RWPE1 (cell line): ENCODE measurements at places on chromosomes 6 and 20.

GRCh38 chr6:36345681-36346466 is 9.2 kb upstream of the BNIP5 start:
- no peak for DNase-seq

- DNase-seq, result no peak
These were observed 27.1 kb downstream of the ULBP1 start for GRCh38 chr6:149990661-149991471.

- DNase-seq, result no peak
These were observed 81.1 kb downstream of the PRDM1 start for GRCh38 chr6:106167096-106167814.

DNA sequence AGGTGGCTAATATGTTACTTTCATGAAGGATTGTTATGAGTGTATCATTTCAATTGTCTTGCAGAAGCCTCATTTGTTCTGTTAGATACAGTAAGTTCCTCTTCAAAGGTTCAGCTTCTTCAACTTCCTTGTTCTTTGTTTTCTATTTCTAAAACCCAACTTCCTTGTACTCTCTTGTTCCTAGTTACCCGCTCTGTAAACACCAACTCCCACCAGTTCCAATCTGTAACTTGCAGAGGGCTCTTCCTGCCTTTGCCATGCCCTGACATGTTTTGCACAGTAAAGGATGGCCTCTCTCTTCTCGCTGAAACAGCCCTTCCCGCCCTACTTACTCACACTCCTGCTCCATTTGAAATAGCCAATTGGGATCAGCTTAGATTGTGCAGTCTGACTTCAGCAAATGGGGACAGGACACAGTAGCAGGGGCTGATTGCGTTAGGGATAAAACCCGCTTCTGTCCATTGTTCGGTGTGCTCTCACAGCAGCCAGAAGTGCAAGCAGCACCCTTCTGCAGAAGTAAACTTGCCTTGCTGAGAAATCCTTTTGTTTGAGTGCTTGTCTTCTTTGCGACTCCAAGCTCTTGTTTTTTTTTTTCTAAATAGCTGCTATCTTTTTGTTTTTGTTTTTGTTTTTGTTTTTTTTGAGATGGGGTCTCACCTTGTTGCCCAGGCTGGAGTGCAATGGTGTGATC is 45.9 kb upstream of the POU5F1 start:
- DNase-seq, result no peak

GRCh38 chr6:64243618-64244017 is 608.0 kb downstream of the PHF3 start:
- no peak for DNase-seq

GRCh38 chr6:158057213-158057987 is 75.7 kb downstream of the SYNJ2 start:
- peak; percentile 93 for DNase-seq

DNA sequence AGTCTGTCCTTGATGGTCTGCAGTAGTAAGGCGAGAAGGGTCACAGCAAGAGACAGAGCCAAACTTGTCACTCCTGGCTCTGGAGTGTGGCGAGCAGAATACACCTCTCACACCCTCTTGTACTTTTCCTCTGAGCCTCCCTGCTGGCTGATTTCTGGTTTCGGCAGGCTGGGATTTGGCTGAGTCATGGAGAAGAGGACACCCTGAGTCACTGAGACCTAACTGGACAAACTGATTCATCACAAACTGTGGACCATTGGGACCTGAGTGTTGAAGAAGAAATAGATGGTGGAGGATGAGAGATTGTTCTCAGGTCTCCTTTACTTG is 101.7 kb downstream of the F13A1 start:
- DNase-seq, result peak; percentile 7

- DNase-seq, result no peak
These were observed 113.9 kb downstream of the ELOVL4 start for GRCh38 chr6:79833264-79833963.

DNA sequence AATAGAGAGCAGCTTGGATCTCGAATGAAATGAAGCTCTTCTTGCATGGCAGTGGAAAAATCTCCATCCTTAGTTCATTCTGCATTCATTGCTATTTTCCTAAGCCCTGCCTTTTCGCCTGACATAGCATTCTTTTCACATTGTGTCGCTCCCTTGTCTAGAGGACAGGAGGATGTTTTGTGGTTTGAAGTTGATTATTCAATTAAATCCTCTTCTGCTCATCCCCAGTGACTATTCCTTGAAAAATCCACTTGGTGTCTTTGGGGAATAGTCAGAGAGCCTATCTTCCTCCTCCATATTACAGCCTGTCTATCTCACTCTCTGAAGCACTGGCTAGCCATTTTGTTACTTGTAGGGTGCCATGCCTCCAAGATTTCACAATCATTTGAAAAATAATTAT is 161.2 kb downstream of the KLHL32 start:
- DNase-seq, result no peak

DNA sequence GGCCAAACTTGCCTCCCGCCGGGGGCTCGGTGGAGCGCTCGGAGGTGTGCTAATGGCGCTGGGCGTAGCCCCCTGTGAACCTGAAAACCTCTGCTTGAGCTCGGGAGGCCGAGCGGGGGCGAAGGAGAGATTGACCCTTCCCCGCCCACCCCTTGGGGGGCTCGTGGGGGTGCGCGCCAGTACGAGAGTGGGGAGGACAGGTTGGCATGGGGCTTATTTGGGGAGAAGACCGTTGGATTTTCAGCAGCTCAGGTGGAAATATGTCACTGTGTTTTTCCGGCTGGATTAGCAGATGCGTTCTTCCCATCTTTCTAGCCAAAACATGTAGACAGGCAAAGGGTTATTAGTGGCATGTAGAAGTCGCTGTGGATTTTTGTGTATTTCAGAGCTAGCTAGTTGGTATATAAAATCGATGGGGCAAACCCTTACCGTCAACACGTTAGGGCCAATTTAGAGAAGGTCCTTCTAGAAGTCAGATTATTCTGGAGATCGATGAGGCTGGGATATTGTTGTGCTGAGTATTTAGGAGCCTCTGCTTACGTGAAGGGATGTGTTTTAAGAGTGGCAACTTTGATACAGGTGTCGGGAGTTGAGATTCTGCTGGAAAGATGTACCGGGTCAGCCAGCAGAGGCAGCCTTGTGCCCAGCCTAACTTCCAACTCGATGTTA is 525 bp downstream of the NCOA7 start:
- peak; percentile 63 for DNase-seq

- DNase-seq, result no peak
These were observed 27.0 kb upstream of the ANKEF1 start for GRCh38 chr20:10007747-10008146.

GRCh38 chr6:104402572-104402971 is 457.1 kb downstream of the HACE1 start:
- no peak for DNase-seq

DNA sequence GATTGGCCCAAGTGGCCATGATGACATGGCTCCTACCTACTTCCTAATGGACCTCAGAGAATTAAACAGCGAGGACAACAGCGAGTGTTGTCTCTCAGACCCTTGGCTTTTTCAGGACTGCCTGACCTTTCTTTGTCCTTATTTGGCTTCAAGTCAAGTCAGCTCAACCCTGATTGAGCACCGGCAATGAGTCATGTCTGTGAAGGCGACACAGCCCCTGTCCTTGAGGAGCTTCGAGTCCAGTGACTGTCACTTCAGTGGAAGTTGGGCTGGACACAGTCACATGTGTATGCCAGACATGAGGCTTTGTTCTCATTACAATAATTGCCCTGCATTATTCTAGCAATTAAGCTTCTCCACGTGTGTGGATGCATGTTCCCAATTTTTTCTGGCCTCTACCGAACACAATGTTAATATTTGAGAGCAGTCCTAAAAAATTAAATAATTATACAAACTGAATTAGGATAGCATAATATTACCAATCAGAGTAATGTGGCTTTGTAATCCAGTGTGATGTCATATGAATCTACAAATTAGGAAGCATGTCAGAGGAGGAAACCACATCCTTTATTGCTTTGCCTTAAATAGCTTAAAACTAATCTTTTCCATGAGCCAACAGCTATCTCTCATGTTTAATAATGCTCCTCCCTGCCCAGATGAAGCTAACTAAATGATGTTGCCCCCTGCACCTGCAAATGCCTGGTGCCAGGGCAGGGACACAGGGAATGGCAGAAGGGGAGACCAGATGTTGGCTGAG is 178.6 kb downstream of the CDH26 start:
- DNase-seq, result no peak

DNA sequence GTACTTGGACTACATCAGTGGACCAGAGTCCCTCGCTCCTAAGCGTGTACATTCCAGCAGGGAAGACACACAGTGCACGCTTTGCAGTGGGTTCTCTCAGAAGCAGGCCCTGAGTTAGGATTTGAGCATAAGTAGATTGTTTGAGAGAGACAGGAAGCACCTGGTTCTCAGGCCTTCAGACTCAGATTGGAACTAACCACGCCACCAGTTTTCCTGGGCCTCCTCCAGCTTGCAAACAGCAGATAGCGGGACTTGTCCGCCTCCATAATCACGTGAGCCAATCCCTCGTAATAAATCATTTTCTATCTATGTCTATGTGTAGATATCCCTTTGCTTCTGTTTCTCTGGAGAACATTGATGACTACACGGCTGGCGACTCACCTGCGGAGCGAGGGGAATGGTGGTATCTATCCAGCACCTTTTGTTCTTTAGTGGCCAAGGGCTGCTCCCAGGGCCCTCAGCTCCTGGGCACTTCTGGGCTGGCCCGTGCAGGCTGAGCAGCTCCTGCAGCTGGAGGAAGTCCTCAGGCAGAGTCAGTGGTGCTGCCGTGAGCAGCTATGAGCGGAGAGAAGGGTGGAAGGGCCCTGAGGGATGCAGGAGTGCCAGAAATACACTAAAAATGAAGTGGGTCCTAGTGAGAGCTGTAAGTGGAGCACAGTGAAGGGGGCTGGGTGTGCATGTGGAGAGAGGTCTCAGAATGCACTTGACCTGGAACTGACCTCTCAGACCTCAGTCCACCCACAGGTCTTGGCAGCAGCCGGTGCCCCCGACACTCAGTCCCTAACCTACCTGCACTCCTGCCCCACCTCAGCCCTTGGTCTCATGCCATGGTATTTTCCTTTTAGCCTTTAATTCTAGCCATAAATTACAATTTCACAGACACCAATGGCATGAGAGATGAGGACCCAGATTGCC is 76.9 kb downstream of the STK35 start:
- no peak for DNase-seq

- no peak for DNase-seq
These were observed 43.6 kb upstream of the FUCA2 start for GRCh38 chr6:143555071-143555492.

- no peak for DNase-seq
These were observed 2.9 kb upstream of the CHRNA4 start for GRCh38 chr20:63363981-63364561.

- no peak for DNase-seq
These were observed 7.5 kb downstream of the NEDD9 start for GRCh38 chr6:11224966-11225463.

- DNase-seq, result no peak
These were observed 10.5 kb downstream of the ANKRD66 start for GRCh38 chr6:46757214-46757596.

- DNase-seq, result no peak
These were observed 909 bp upstream of the NUDT3 start for GRCh38 chr6:34393191-34393965.

DNA sequence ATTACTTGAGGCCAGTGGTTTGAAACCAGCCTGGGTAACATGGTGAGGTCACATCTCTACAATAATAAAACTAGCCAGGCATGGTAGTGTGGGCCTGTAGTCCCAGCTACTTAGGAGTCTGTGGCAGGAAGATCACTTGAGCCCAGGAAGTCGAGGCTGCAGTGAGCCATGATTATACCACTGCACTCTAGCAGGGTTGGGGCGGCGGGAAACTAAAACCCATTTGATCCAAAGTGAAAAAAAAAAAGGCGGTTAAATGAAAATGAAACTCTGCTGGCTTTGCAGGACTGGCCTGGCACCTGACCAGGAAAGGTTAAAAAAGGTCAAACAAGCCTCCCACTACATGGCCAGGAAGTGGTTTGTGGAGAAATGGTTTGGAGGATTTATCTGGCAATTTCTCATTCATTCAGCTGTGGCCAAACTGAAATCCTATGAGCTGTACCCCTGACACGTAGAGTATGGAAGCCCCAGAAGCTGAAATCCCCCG is 36.6 kb downstream of the MTRES1 start:
- no peak for DNase-seq

DNA sequence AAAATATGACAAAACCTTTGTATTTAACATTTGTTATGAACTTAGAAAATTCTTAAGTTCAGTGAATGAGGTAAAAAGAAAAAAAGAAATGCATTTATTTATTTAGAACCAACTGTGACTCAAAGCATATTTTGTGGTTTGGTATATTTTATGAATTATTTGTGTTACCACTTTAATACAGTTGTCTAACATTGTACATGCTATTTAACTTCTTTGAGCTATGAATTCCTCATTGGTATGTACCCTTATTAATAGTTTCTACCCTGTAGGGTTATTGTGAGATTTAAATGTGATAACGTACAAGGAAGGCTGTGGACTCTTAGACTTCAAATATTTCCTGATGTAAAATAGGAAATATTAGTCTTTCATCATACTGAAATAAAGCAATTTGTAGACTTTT is 162.6 kb downstream of the MMUT start:
- no peak for DNase-seq

DNA sequence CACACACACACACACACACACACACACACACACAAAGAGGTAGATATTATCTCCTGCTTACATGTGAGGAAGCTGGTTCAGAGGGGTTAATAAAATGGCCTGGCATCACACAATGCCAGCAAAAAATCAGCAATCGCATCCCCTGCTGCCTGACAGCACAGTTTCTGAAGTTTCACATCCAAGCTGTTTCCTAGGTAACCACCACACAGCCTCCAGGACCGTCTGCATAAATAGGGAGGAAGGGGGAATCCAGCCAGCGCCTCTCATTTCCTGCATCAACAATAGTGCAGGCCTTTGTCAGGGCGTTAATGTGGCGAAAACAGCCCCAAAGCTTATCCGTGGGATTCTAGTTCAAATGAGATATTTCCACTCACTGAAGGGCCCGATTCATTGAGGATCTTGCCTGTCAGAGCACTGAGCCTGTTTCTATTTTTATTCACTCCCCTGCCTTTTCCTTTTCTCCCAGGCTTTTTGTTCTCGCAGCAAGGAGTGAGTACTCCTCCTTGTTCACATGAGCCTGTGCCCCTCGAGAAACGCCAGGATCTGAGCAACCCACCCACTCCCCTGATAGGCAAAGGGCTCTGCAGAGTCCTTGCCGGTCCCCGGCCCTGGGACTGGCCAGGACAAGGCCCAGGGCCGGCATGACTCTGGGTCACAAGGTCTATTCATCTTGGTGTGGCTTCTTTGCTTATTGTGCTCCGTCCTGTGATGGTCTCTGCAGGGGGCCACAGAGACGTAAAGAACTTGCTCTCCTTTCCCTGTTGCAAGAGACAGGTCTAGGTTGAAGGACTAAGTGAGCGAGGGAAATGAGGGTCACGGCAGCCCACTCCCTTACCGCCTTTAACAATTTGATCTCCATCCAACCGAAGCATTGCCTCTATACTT is 32.7 kb downstream of the TUBB2B start:
- no peak for DNase-seq

GRCh38 chr6:93242049-93242448 is 177.3 kb downstream of the EPHA7 start:
- DNase-seq, result no peak

- DNase-seq, result no peak
These were observed 112.8 kb downstream of the SAMD5 start for GRCh38 chr6:147621263-147621662.

- no peak for DNase-seq
These were observed 383.7 kb downstream of the CD83 start for GRCh38 chr6:14501240-14501639.
